ENCODE measurements at places on chromosomes 12 and 14. TPM values are rescaled to one million over a fixed set of nuclear protein-coding genes. Genes with fewer than 3 reads are reported as not detected.

ZFP36L1 gene
- 772 TPM for total RNA-seq

GPRC5D gene
- total RNA-seq: not detected

OTUB2 gene
- 0.21 TPM for total RNA-seq

RAB5B gene
- total RNA-seq: 48.0 TPM

- no peaks in the 10 kb centered on the region for H3K27me3 ChIP-seq
- no peak overlapping the region for H3K27ac ChIP-seq
- no peak overlapping the region for H3K4me3 ChIP-seq
- no peaks in the 10 kb centered on the region for H3K4me1 ChIP-seq
Measured at GRCh38 chr12:80219345-80219744, 120.0 kb downstream of the OTOGL start.

DNA sequence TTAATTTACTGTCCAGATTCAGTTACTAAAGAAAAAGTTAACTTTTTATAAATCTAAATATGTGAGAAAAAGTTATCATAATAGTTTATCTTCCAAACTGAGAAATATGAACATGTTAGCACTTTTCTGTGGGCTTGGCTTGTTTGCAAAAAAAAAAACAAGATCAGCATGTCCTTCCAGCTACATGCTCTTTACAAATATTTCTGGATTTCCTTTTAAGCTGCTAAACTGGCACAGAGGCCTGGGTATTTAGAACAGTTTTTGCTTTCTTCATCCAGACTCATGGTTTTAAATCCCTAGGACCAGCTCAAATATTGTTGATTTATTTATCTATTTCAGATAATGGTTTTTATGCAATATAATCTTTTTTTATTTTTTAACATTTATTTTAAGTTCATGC lies 1444.5 kb upstream of the FLRT2 start:
- no peaks in the 10 kb centered on the region for H3K36me3 ChIP-seq
- H3K4me1 ChIP-seq: no peaks in the 10 kb centered on the region
- no peak overlapping the region for H3K27ac ChIP-seq
- H3K27me3 ChIP-seq: no peaks in the 10 kb centered on the region

- no peaks in the 10 kb centered on the region for H3K27me3 ChIP-seq
- H3K27ac ChIP-seq: no peak overlapping the region
- no peak for DNase-seq
- H3K4me3 ChIP-seq: no peak overlapping the region
- no peaks in the 10 kb centered on the region for H3K4me1 ChIP-seq
- H3K36me3 ChIP-seq: no peaks in the 10 kb centered on the region
Measured at GRCh38 chr12:84585776-84586395, 326.7 kb downstream of the SLC6A15 start.

HOTAIR gene
- total RNA-seq: not detected

DNA sequence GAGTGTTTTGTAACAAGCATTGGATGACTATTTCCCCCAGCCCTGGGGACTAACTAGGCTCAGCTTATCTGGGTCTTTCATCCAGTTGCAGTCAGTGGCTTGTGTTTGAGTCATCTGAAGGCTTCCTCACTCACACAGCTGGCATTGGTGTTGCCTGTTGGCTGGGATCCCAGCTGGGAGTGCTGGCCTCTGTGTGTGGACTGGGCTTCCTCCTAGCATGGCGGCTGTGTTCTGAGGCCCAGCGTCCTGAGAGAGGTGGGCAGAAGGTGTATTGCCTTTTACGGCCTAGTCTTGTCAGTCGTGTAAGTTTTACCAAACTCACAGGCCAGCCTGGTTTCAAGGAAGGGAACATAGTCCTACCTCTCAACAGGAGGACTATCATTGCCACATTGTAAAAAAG lies 28.3 kb upstream of the PPP2R5C start:
- H3K27ac ChIP-seq: no peak overlapping the region
- H3K4me3 ChIP-seq: no peak overlapping the region
- H3K36me3 ChIP-seq: no peaks in the 10 kb centered on the region
- no peak for DNase-seq
- no peaks in the 10 kb centered on the region for H3K27me3 ChIP-seq
- no peaks in the 10 kb centered on the region for H3K4me1 ChIP-seq

- H3K27ac ChIP-seq: peak overlapping the region; percentile 78
- peak overlapping the region; percentile 31 for H3K4me3 ChIP-seq
- DNase-seq: peak; percentile 94
- peaks cover 12% of the 10 kb centered on the region for H3K36me3 ChIP-seq
Measured at GRCh38 chr12:1936406-1937320, 18.2 kb upstream of the CACNA2D4 start.

DNA sequence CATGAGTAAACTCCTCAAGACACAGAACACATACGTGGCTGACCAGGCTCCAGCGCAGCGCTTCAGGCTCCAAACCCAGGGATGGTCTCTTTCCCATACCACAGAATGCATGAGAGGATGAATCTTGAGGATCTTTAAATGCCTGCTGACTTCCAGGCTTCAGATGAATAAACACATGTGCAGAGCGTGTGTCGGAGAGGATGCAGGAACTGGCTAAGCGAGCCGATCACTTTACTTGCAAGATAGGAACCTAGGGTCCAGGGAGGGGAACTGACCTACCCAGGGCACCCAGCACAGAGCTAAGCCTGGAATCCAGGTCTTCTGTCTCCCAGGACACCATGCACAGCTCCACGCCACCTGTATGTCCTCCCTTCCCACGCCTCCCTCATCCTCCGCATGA lies 209.8 kb downstream of the BCL11B start:
- no peak overlapping the region for H3K27ac ChIP-seq
- H3K36me3 ChIP-seq: no peaks in the 10 kb centered on the region
- no peak overlapping the region for H3K4me3 ChIP-seq
- H3K4me1 ChIP-seq: no peaks in the 10 kb centered on the region
- H3K27me3 ChIP-seq: no peaks in the 10 kb centered on the region
- no peak for DNase-seq
